ENCODE measurements at places on chromosomes 13 and 19.

- no peak for DNase-seq
Observed at GRCh38 chr19:48081106-48081505, 29.5 kb downstream of the PLA2G4C start.

DNA sequence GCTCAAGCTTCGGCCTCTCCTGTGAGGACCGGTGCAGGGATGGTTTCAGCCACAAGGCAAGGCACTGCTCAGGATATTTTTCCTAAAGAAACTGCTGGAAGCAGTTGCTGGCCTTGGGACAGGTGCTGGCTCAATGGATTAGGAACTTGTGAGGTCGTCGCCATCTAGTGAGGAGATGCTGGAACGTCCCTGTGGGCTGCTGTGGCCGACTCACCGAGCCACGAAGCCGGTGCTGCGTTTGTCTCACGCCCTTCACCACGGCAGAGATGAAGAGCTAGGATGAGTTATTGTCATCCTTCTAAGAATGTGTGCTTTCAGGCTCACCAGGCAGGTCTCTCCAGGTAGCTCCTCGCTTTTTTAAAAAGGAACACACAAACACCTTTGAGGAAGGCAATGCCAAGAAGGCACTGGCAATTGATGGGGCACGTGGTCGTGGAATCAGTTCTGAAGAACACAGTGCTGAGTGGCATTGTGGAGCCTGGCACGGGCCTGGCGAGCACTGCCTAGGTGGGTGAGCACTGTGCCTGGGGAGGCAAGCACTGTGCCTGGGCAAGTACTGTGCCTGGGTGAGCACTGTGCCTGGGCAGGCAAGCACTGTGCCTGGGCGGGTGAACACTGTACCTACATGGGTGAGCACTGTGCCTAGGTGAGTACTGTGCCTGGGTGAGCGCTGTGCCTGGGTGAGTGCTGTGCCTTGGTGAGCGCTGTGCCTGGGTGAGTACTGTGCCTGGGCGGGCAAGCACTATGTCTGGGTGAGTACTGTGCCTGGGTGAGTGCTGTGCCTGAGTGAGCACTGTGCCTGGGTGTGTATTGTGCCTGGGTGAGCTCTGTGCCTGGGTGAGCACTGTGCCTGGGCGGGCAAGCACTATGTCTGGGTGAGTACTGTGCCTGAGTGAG is 140.4 kb downstream of the TEX29 start:
- DNase-seq: no peak

- DNase-seq: no peak
Observed at GRCh38 chr19:33207040-33207620, 13.0 kb downstream of the LRP3 start.

- DNase-seq: no peak
Observed at GRCh38 chr13:78468621-78469020, 134.7 kb downstream of the POU4F1 start.

GRCh38 chr13:39417131-39417530 is 185.9 kb downstream of the LHFPL6 start:
- no peak for DNase-seq

GRCh38 chr19:6412061-6412446 is 12.6 kb downstream of the KHSRP start:
- no peak for DNase-seq

GRCh38 chr13:94209117-94209516 is 270.4 kb downstream of the DCT start:
- no peak for DNase-seq

DNA sequence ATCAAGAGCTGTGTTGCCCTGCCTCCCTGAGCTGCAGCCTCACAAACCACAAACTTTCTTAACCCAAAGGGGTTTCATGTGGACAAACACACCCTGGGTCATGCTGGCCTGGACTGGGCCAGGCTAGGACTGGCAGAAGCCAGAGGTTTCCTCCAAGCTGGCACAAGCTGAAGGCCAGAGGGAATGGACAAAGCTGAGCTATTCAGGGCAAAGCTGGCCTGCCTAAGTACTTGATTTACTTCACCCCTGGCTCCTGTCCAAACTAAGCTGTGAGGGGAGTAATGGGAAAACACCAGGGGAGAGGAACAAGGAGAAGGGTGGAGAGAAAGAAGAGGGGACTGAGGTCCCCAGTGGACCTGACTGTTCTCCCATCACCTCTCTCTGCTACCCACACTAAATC is 6.2 kb downstream of the CPAMD8 start:
- no peak for DNase-seq

DNA sequence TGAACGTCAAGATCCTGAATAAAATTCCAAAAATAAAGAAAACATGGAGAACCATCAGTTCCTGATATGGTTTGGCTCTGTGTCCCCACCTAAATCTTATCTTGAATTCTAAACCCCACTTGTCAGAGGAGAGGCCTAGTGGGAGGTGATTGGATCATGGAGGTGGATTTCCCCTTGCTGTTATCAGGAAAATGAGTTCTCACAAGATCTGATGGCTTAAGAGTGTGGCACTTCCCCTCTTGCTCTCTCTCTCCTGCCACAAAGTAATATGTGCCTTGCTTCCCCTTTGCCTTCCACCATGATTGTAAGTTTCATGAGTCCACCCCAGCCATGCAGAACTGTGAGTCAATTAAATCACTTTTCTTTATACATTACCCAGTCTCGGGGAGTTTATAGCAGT is 827.4 kb downstream of the GPC5 start:
- no peak for DNase-seq

DNA sequence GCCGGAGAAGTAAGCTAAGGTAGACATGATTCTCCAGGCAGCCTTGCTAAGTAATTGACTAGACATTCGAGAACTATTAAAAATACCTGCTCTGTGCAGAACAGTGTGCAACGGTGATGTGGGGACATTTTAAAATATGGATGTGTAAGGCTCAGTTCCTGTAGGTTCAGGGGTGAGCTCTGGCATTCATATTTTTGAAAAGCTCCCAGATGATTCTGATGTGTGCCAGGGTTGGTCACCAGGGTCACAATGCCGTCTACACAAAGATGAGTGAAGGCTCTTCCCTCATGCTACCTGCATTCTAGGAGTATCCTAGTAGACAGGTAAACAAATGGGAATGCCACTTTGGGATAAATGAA is 702 bp upstream of the EPSTI1 start:
- peak; percentile 1 for DNase-seq

DNA sequence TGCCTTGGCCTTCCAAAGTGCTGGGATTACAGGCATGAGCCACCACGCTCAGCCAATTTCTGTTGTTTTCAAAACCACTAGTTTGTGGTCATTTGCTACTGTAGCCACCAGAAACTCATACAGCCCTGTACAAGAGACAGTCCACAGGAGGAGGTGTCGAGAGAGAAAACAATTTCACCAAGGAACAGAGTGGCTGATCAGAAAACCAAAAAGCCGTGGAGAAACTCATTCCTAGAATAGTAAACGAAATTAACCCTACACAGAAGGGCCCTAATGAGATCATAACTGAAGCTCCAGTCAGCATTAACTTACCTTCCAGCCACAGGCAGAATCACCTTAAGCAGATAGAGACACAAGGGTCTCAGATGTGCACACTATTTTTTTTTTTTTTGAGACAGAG is 3.8 kb upstream of the CCDC124 start:
- DNase-seq: no peak

DNA sequence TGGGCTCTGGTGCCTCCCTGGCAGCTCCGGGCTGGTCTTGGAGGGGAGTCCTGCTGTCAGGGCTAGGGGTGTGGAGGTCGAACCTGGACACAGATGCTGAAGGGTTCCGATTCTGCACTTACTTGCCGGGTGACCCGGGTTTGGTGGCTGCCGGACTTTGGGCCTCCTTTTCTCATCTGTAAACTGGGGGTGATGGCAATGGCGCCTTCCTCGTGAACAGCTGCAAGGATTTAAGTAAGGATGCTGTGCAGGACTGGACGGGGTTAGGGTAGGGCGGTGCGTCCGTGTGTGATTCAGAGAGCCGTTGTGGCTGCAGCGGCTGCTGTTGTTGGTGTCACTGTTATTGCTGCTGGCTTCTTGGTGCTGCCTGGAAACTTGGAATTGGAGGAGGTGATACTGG is 2.4 kb downstream of the HPN start:
- no peak for DNase-seq

DNA sequence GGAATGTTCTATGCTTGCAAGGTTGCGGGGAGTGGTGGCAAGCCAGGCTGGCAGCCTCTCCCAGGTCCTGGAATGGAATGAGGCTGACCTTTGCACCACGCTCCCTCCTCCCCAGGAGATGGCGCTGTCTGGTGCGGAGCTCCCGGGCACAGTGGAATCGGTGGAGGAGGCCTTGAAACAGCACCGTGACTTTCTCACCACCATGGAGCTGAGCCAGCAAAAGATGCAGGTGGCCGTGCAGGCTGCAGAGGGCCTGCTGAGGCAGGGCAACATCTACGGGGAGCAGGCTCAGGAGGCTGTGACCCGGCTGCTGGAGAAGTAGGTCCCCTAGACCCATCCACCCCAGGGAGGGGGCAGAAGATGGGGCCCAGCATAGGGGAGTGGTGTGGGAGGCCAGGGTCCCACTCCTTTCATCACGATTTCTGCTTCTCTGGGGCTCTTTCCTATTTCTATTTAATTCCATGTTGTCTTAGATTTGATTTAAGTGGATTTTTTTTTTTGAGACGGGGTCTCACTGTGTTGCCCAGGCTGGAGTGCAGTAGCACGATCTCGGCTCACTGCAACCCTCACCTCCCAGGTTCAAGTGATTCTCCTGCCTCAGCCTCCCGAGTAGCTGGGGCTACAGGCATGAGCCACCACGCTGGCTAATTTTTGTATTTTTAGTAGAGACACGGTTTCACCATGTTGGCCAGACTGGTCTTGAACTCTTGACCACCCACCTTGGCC is 53.2 kb upstream of the SHKBP1 start:
- DNase-seq: no peak

DNA sequence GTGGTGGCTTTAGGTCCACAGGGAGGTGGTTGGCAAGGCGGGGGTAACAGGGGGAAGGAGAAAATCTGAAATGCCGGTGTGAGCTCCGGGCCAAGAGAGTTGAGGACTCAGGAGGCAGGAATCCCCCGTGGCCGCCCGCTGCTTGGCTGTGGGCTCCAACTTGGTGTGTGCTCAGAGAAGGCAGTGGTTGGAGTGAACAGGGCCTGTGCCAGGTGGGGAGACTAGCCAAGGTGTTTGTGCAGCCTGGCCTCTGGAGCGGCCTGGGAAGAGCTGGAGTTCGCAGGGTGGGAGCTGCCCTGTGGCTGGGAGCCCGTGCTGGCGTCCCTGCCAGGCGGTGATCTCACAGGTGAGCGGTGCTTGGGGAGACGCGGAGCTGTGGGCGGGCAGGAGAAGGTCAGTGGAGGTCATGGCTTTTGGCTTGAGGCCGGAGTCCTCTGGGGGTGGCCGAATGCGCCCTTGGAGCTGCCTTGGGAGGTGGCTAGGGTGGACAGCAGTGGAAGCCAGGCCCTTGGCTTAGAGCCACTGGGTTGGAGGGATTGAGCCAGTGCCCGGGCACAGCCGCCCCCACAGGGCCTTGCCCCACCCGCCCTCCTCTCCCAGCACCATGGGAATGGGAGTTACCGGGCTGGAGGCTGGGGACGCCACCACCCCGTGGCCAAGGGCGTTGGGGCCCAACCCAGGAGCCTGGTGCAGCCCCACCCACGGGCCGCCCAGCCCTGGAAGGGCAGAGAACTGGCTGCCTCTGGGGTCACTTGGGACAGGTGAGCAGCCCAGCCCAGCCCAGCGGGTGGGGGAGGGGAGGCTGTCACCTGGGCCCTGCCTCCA is 7.1 kb upstream of the CIRBP start:
- DNase-seq: no peak

- no peak for DNase-seq
Observed at GRCh38 chr13:48679941-48680680, 26.4 kb downstream of the CYSLTR2 start.

GRCh38 chr13:112450904-112451240 is 74.7 kb downstream of the SPACA7 start:
- no peak for DNase-seq

- DNase-seq: no peak
Observed at GRCh38 chr13:33261387-33262061, 24.0 kb downstream of the STARD13 start.

- DNase-seq: no peak
Observed at GRCh38 chr13:62358646-62358932, 942.9 kb upstream of the PCDH20 start.

- no peak for DNase-seq
Observed at GRCh38 chr19:20273951-20274570, 107.0 kb downstream of the ZNF486 start.

DNA sequence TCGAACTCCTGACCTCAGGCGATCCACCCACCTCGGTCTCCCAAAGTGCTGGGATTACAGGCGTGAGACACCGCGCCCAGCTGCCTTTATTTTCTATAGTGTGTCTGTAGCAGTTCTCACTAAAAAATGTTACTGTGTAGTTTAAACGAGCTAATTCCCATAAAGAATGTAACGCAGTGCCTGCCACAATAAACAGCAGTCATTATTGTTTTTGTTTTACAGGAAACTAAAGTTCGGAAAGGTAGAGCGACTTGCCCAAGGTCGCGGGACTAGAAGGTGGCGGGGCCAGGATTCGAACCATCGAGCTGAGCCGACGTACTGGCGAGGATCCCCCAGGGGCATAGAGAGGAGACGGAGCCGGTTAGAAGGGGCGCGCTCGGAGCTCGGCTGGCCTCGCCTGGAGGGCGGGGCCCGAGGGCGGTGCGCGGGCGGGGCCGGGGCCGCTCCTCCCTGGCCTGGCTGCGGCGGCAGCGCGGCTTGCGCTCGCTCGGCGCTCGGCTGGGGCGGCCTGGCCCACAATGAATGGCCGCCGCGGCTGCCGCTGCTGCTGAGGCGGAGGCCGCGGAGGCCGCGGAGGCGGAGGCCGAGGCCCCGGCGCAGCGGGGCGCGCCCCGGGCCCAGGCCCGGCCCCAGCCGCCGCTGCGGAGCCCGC is at the start of gene NACC1:
Gene NACC1 (plus strand): TSS at position 493 of the 652 bp plus-strand sequence. CDS start 16,944 bp downstream, outside the sequence.
- peak; percentile 57 for DNase-seq

- no peak for DNase-seq
Observed at GRCh38 chr13:34002924-34003323, 185.0 kb downstream of the RFC3 start.

- no peak for DNase-seq
Observed at GRCh38 chr13:110625771-110626321, 10.5 kb downstream of the NAXD start.

- no peak for DNase-seq
Observed at GRCh38 chr13:21347753-21348318, 111.3 kb downstream of the ZDHHC20 start.

DNA sequence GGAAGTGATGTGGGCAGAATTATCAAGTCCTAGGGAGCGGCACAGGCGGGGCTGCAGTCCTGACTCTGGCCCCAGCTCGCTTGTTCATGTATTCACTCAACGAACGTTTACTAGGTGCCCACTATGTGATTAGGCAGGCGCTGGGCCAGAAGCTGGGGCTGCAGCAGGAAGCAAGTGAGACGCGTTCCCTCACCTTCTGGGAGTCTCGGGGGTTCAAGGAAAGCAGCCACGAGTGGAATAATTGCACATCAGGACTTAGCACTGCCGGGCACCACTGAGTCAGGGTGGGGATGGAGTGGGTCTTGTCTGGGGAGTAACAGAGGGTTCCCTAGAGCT is 2.5 kb upstream of the LMTK3 start:
- DNase-seq: no peak

DNA sequence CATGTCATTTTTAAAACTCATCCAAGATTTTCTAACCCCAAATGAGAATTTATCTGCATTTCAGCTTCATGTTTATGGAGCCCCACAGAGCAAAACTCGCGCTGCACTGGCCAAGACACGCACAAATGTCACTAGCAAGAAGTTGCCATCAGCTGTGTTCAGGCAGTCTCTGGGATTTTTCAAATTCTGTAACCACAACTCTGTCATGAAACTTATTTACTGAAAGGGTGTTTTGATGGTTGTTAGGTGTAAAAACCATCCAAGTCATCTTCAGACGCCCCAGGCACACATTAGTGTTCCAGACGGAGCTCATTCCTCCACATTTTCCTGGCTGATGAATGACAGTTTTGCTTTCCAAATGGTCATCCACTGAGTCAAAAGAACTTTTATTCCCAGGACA is 63.4 kb downstream of the SLC7A1 start:
- no peak for DNase-seq

- no peak for DNase-seq
Observed at GRCh38 chr19:31383553-31383952, 34.3 kb upstream of the TSHZ3 start.
